BE2C (cell line): ENCODE measurements at places on chromosomes 16 and 17.

DNA sequence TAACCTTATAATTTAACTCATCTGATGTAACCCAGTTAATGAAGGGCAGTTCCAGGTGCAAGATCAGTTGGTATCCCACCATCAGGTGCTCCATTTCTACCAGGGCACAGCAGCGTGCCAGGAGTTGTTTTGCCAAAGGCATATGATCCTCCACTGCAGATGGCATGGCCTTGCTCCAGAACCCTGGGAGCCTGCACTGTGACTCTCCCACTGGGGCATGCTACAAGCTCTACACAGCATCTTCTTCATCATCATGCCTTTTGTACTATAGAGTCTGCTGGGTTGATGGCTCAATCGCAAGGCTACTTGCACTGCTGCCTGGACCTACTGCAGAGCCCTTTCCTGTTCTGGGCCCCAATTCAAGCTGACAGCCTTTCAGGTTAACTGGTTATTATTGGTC lies 11.3 kb upstream of the MAPT start:
- no peak for DNase-seq

DNA sequence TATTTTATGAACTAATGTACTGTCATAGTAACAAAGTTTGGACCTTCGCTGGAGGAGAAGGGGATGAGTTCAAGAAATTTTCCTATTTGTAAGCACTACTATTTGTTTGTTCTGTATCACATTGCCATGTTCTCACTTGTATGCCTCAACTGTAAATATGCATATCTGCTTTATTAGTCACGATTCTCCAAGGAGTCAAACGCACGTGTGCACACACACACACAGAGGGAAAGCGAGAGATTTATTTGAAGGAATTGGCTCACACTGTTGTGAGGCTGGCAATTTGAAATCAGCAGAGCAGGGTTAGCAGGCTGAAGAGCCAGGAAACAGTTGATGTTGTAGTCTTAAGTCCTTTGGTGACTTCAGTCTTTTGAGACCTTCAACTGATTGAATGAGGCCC lies 24.9 kb upstream of the MYH2 start:
- DNase-seq, result no peak

DNA sequence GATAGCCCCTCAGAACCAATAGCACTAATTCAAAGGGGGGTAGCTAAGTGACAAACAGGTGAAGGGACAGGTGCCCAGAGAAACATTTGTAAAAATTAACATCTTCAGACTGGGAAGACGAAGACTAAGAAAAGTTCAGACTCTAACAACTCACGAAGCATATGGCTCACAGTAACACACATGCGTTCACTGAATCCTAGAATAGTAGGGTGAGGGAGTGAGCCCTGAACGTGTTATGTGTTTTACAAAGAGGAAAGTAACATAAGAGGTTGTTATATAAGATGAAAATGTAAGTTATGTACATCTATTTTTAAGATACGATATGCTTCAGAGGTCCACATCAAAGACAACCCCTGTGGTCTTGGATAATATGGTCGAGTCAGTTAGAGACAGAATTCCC lies 15.2 kb downstream of the GSG1L2 start:
- no peak for DNase-seq

DNA sequence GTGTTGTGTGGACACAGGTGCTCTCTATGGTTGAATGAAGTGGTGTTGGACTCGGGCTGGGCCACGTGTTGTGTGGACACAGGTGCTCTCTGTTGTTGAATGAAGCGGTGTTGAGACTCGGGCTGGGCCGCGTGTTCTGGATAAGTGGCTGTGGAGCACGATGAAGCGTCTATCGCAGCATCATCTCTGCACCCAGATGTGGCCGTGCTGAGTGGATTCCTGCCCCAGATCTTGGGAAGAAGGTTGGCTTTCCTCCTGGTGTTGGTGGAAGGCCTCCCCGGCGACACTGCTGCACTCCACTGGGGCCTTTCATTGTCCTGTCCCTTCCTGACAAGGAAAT lies 69.1 kb downstream of the RPTOR start:
- DNase-seq, result no peak

GRCh38 chr16:89847051-89847939 lies 19.0 kb downstream of the SPIRE2 start:
- no peak for DNase-seq

- DNase-seq, result no peak
These were observed 27.4 kb downstream of the RBFOX3 start for GRCh38 chr17:79583475-79583874.

- DNase-seq, result no peak
These were observed 2.2 kb upstream of the TMC5 start for GRCh38 chr16:19415461-19415860.

- DNase-seq, result no peak
These were observed 55.1 kb upstream of the LGALS9 start for GRCh38 chr17:27575912-27576252.

- no peak for DNase-seq
These were observed 15.9 kb upstream of the PECAM1 start for GRCh38 chr17:64406321-64407200.

- DNase-seq, result no peak
These were observed at the start of gene CEMP1 for GRCh38 chr16:2531371-2531695. Gene CEMP1 (minus strand): TSS chr16:2531408. CDS start chr16:2531073, 335 bp downstream.

- peak; percentile 36 for DNase-seq
These were observed 560 bp downstream of the TELO2 start for GRCh38 chr16:1493746-1494094.

DNA sequence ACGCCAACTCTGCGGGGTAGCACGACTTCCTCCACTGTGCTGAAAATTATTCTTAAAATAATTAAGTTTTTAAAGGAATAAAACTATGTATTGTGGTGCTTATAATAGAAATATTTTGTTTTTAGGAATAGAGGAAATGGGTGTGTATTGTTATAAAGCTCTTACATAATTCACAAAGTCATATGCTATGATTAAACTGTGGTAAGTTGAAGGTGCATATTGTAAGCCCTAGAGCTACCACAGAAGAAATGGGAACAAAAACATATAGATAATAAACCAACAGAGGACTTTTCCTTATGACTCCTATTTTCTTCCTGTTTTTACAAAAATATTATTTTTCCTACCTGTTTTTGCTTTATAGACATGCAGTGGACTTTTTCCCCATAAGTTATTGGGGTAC lies 4.3 kb upstream of the SLFN11 start:
- no peak for DNase-seq
